ENCODE measurements at places on chromosomes 4 and X. TPM values are rescaled to one million over a fixed set of nuclear protein-coding genes. Genes with fewer than 3 reads are reported as not detected.

The MND1 gene
- 7.7 TPM for total RNA-seq

The GABRA4 gene
- not detected for total RNA-seq

The ADGRG2 gene
- total RNA-seq, result not detected

The AFM gene
- not detected for total RNA-seq

The C1QTNF7 gene
- not detected for total RNA-seq

The ARMCX4 gene
- 17.6 TPM for total RNA-seq

The TCP11X2 gene
- total RNA-seq, result not detected

The KLHL8 gene
- total RNA-seq, result 9.0 TPM

The CORIN gene
- 0.40 TPM for total RNA-seq

The SORBS2 gene
- 82.5 TPM for total RNA-seq
